ENCODE measurements at places on chromosomes 5 and 9.
A peak's percentile ranks its signal among the peaks of the same experiment; 100 is the strongest.

DNA sequence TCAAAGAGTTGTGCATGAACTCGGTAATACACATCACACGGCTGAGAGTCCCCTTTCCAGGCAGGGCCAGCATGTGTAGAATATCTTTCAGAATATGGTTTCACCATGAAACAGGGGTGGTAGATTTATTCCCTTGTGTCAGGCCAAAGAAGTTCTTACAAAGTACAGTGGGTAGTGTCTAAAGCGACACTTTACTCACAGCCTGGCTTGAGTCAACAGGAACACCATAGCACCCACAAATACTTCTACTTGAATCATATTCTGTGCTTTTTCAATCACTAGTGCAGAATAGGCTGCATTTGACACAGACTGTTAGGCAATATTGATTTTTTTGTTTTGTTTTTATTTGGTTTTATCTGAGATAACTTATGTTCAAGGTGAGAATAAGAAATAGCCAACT is 12.6 kb downstream of the LSM11 start:
- no peak for DNase-seq

DNA sequence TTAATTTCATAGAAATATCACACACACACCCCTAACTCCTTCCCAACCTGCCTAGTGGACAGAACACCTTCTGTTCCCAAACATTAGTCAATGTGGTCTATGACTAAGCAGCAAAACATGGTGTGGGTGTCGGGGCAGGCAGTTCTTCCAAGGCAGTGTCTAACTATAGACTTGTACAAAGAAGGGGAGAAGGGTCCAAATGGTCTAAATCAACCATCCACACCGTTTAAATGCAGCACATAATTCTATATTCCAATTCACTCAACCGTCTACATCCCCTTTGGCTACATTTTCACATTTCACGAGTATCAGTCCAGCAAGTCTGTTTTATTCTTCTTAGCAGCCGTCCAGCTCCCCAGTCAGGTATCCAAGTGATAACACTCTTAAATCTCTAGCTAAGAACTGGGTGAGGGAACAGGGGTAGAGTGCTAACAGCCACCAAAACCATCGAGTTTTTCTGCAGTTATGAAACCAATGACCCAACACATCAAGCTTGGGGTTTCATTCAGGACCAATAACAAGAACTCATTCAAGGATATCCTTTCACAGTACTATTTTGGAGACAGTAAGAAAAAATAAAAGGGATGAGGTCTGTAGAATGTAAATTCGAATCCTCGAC is 3.3 kb downstream of the ZNF608 start:
- peak; percentile 90 for DNase-seq

DNA sequence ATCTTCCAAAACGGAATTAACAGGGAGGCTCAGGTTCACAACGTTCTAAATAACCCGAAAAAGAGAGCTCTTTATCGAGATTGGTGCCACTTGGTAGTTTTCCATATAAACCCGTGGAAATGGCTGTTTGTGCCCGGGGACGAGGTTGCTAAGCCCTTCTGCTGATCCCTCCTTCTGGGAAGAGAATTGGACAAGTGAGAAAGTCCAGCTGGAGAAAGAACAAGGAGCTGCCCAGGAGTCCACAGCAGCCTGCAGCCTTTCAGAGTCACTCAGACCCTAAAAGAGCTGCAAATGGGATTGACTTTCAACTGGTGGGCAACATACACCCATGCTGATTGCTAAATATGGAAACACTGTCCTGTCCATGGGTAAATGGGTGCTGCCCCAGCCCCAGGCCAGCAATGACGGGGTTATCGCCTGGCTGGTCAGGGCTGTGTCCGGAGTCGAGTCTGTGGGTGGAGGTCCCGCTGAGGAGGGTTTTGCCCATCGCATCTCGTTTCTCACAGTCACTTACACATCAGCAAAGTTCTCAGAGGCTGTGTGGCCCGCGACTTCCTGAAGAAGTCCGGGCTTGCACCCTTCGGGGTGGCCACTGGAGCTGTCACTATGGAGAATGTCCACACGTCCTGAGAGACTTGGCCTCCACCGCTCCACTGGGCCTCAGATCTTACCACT is 40.7 kb upstream of the HSD17B3 start:
- no peak for DNase-seq

GRCh38 chr5:129367883-129368282 is 92.2 kb upstream of the ADAMTS19 start:
- peak; percentile 66 for DNase-seq

GRCh38 chr5:170434966-170435605 is 45.9 kb upstream of the KCNMB1 start:
- DNase-seq, result peak; percentile 35

GRCh38 chr5:142074006-142074405 is 34.6 kb upstream of the NDFIP1 start:
- no peak for DNase-seq

All from iris pigment epithelial cell (primary cell).